Activated CD4-positive, alpha-beta T cell treated with anti-CD3 and anti-CD28 coated beads, Interleukin-2, amount 50 U/mL, for 24 hours (primary cell): ENCODE measurements at places on chromosomes 13 and 19.
A peak's percentile ranks its signal among the peaks of the same experiment; 100 is the strongest.

- DNase-seq, result no peak
Observed at GRCh38 chr13:82654861-82655855, 1227.1 kb downstream of the SLITRK1 start.

GRCh38 chr13:98981369-98982080 lies 3.7 kb upstream of the DOCK9 start:
- no peak for DNase-seq

- no peak for DNase-seq
Observed at GRCh38 chr13:93309886-93310523, 83.4 kb downstream of the GPC6 start.

DNA sequence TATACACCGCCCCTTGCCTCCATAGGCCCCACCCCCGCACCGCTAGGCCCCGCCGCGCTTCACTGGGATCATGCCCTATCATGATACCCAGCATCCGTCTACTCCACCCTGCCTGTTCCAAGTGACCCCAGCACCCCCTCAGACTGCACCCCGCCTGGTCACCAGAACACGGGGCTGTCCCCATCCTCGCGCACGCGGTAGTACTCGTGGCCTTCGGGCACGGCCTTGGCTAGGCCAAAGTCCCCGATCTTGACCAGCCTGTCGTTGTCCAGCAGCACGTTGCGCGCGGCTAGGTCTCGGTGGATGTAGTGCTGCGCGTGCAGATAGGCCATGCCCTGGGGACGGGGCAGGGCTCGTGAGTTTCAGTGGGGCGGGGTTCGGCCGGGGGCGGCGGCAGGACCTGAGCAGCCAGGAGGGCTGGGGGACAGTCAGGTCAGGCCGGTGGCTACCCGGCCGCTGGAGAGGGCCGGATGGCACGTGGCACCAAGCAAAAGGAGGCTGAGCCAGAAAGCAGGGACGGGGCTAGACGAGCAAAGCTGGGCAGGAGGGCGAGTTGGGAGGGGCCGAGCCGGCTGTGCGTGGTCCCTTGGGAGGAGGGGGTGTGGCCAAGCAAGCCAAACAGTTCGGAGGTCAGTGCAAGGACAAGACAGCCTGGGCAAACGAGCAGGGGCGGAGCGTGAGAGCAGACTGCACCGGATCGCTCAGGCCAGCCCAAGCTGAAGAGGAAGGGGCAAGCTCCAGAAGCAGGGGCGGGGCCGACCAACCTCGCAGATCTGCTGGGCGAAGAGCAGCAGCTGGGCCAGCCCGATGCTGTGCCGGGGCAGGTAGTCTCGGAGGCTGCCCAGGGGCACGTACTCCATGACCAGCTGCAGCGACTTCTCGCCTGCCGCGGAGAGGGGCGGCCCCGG lies 13.6 kb upstream of the ICAM3 start:
- no peak for DNase-seq

- DNase-seq, result no peak
Observed at GRCh38 chr19:13817018-13817614, 21.9 kb downstream of the ZSWIM4 start.

DNA sequence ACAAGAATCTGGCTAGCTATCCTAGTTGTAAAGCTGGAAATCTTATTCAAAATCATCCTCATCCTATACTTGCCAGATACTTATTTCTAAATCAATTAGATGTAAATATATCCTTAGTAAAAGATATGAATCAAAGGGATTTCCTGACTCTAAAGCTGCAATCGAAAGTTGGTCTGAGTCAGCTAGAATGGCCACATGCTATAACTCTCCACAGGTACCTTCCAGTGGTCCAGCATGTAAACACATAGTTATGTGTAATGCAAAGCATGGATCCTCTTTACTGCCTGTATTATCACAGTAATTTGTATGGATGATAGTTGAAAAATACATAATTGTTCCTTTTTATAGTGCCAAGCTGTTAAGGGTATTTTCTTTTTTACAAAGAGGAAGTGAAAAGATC lies 27.4 kb downstream of the SLITRK6 start:
- no peak for DNase-seq

- no peak for DNase-seq
Observed at GRCh38 chr13:110312339-110313031, 5.4 kb downstream of the COL4A2 start.

DNA sequence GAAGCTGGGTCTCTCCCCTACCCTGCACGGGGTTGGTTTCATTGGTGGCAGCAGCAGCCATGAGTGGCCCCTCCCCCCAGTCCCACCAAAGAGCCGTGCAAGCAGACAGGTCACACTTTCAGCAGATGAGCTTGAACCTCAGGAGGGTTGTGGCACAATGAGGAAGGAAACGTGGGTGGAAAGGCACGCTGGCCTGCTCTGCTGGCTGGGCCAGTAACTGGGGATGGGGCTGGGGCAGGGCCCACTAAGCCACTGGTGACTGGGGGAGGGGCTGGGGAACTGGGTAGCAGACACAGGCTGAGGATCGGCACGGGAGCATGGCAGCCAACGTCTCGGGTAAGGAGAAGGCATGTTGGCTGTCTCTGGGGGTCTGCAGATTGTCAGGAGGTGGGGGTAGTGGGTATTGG lies at the start of gene P2RY11:
Gene P2RY11, plus strand, starts transcription at position 289 of the 407 bp plus-strand sequence. Its CDS starts 29 bp downstream, at position 318.
- DNase-seq, result no peak

- DNase-seq, result no peak
Observed at GRCh38 chr19:1073956-1074517, 7.1 kb downstream of the ARHGAP45 start.

DNA sequence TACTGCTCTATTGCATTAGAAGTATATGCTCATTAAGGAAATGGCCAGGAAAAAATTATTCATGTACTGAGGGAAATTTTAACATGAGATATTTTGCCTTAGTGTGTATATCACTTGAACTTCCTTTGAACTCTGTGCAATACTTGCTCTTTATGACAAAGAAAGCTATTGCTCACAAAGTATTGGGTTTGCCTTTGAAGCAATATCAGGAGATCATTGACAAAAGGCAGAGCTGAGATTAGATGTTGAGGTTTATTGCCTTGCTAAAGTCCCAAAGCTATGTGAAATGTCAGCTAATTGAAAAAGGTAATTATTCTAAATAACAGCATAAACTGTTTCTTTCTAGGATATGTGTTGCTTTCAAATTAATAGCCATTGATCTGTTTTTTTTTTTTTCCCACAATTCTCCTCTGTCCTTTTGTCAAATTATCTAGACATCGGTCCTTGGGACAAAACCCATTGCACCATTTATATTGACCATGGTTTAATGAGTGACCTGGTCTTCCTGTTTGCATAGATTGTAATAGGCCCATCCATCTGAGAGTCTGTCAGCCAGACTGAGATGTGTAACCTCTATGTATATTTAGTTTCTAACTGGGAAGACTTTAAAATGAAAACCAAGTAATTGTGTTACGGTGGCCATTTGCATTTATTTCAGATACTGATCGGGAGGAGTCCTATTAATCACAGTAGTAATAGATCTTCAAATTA lies 752.7 kb upstream of the GPC6 start:
- DNase-seq, result no peak

GRCh38 chr19:38063928-38064327 lies 156.9 kb downstream of the SIPA1L3 start:
- DNase-seq, result no peak

DNA sequence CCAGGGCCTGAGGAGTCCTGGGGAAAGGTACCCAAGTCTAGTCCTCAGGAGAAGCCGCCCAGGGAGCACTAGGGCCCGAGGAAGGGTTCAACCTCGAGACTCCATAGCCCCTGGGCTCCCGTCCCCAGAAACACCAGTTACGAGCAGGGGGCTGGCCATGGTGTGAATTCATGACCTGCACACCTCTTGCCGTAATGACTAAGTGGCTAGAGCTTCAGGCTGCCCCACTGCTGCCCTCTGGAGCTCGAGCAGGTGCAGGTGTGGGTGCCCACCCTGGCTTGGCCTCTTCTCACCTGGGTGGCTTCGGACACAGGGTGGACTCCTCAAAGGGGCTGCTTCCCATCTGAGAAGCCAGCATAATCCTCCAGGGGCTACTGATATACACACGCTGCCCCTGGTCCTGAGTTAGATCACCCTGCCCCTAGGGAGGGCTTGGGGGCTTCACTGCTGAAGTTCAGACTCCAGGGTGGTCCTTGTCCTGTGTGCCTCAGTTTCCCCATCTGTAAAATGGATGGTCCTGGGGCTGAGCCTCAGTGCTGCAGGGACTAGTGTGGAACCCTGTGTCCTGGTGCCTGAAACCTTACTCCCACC lies 13.6 kb downstream of the SPC24 start:
- no peak for DNase-seq

DNA sequence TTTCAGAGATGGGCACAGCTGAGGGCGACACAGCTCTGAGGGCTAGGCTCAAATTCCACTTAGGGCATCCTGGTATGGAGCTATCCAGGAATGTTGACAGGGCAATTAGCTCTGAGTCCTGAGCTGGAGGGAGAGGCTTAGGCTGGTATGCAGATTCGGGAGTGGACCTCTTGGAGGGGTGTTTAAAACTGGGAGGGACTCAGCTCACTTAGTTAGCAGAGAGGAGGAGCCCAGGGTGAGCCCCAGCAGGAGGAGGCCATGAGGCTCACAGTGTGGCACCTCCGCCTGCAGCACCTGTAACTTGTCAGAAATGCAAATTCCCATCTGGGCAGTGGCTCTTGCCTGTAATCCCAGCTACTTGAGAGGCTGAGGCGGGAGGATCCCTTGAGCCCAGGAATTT lies 10.2 kb upstream of the NOP53 start:
- DNase-seq, result no peak

- DNase-seq, result no peak
Observed at GRCh38 chr13:32067149-32067961, 35.8 kb downstream of the FRY start.

GRCh38 chr19:41847351-41848105 lies 2.7 kb downstream of the DMRTC2 start:
- DNase-seq, result no peak

DNA sequence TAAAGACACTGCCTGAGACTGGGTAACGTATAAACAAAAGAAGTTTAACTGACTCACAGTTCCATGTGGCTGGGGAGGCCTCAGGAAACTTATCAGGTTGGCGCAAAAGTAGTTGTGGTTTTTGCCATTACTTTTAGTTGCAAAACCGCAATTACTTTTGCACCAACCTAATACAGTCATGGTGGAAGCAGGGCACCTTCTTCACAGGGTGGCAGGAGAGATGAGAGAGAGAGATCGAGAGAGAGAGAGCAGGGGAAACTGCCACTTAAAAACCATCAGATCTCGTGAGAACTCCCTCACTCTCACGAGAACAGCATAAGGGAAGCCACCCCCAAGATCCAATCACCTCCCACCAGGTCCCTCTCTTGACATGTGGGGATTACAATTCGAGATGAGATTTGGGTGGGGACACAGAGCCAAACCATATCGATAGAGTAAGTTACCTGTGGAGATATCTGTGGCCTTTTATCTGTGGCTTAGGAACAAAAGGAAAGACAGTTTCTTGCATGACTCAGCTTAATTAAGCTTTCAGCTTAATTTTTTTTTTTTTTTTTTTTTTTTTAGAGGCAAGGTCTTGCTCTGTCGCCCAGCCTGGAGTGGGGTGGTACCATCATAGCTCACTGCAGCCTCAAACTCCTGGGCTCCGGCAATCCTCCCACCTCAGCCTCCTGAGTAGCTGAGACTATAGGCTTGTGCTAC lies 7.6 kb upstream of the CABP5 start:
- DNase-seq, result no peak

GRCh38 chr19:9132422-9132821 lies 5.7 kb upstream of the OR7G3 start:
- DNase-seq, result no peak

GRCh38 chr13:65959305-65959704 lies 1270.8 kb downstream of the PCDH9 start:
- no peak for DNase-seq

GRCh38 chr19:3455393-3455955 lies 24.9 kb downstream of the SMIM24 start:
- no peak for DNase-seq

DNA sequence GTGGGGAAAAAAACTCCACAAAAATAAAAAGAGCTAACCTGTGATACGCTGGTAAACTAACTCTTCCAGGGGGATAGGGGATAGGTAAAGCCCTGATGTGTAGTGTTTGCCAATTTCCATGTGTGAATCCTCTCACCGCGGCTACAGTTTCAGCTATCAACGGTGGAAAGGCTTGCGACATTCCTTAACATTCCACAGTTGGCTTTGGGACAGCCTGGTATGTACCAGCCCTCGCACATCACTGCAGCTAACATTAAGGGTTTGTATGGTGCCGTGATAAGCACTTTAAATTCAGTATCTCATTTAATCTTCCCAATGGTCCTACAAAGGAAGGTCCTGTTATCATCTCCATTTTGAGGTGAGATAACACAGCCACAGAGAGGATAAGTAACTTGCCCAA lies 112.4 kb downstream of the KATNAL1 start:
- DNase-seq, result no peak

DNA sequence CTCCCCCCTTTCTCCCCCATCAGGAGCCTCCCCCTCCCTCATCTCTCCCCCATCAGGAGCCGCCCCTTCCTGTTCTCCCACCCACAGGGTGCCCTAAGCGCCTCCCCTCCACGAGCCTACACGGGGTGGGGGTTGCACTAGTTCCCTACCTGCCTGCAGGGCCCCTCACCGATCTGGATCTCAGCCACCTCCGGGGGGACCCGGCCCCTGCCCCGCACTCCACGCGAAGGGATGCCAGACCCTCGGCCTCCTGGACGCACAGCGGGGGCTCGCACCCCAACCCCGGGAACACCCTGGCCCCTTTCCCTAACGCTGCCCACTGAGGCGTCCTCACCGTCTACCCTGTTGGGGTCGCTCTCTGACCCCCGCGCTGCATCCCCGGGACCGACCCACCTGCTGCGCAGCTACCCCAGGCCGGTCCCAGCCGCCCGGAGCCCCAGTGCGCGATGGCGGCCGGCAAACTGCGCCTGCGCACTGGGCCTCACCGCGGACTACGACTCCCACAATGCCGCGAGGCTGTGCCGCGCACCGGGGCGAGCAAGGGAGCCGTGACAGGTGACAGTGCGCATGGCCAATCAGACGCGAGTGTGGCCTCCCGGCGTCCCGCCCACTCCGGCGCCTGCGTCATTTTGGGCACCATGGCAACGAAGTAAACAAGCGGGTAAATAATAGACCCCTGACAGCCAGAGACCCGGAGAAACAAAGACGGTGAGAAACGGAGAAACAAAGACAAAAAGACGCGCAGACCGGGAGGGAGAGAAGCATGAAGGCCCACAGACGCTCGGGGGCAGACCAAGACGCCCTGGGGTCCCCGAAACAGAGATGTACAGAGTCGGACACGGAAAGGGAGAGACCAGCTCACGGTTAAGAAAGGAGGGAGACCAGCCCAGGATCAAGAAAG lies at the start of gene ZSCAN18:
Gene ZSCAN18, minus strand, starts transcription at position 451 of the 901 bp plus-strand sequence. CDS start 7,964 bp downstream, outside the sequence.
- DNase-seq, result peak; percentile 94

DNA sequence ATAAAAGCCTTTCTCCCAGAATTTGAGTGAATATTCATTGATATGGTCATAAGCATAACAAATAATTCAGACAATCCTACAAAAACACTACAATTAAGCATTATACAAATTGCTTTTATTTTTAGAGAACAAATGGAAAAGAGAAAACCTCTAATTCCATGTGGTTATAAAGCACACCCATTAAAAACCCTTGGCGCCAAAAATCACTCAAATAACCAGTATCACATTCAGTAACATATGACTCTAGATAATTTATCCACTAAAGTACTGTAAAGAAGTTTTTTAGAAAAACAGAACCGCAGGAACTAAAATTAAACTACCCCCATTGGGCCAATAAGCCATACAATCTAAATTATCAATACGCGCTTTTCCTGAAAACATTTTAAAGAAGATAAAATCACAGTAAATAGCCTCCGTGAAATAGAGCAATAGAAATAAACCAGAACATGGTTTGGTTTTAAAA lies 569 bp downstream of the LCP1 start:
- no peak for DNase-seq
